ENCODE measurements at places on chromosomes 2 and 18.

GRCh38 chr18:67243799-67244587 is 272.5 kb downstream of the DSEL start:
- no peak for DNase-seq

DNA sequence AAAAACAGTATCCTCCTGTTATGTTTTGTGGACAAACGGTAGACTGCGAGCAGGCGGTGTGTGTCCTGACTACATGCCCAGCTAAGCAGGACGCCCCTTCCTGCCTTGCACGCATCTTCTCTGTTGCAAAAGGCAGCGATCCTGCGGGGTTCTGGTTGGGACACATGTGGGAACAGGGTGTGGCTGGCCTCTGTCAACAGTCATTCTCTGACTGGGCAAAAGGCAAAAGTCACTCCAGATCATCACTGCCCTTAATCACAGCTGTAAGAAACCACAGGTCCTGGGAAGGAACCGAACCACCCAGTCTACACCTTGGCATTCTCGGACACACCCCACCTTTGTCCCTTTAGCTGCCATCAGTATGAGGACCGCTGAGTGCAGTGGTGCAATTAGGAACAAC is 44.3 kb upstream of the TMEM87B start:
- no peak for DNase-seq

GRCh38 chr18:2471523-2471922 is 99.8 kb downstream of the METTL4 start:
- DNase-seq, result no peak

DNA sequence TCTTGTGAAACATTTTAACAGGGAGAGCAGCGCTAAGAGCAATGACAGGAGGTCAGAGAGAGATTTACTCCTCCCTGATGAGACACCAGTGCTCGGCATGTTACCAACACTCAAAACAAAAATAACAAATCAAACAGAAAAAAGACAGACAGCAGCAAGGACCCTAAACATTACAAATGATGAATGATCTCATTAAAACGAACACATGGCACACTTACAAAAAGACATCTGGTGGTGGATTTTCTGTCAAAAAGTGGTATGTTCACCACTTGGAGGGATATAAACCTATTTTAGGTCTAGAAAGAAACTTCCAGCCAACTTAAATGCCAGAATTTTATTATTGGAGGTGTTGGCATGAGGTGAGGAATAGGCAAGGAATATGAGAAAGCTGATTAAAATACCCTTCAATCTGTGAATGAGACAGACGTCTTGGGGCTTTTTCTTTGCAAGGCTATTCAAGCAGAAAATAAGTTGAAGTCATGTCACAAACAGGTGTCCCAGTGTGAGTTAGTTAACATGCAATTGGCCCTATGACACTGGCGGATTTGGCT is 112.8 kb downstream of the PRELID3A start:
- no peak for DNase-seq

- DNase-seq, result no peak
Observed at GRCh38 chr2:181787310-181788048, 104.1 kb upstream of the ITPRID2 start.

GRCh38 chr18:43389163-43389562 is 111.9 kb upstream of the SYT4 start:
- DNase-seq, result no peak

DNA sequence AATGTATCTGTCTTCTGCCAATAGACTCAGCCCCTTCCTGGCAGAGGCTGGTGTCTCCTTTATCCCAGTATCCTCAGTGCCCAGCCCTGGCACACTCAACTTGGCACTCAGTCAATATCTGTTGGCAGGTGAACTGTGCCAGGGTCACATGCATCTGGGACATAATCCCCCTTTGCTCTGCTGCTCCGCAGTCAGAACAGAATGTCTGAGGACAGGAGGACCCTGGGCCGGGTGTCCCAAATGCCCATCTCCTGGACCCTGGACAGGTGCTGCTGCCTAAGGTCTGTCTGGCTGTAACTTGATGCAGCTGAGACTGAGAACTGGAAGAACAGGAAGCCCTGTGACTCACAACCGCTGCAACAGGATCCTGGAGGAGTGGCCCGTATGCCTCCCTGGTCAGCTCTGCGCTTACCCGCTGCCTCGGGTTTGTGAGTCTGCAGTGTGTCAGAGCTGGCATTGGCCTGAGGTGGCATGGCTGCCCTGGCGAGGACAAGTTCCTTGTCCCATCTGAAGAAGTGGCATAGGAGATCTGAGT is 11.4 kb downstream of the HK2 start:
- peak; percentile 95 for DNase-seq

GRCh38 chr2:85409845-85410583 is at the start of gene CAPG:
Gene CAPG, minus strand, starts transcription at chr2:85410366. Its CDS starts 8,221 bp downstream, at chr2:85402145.
- DNase-seq, result peak; percentile 81

GRCh38 chr2:198712485-198712884 is 745.3 kb downstream of the SATB2 start:
- DNase-seq, result no peak

DNA sequence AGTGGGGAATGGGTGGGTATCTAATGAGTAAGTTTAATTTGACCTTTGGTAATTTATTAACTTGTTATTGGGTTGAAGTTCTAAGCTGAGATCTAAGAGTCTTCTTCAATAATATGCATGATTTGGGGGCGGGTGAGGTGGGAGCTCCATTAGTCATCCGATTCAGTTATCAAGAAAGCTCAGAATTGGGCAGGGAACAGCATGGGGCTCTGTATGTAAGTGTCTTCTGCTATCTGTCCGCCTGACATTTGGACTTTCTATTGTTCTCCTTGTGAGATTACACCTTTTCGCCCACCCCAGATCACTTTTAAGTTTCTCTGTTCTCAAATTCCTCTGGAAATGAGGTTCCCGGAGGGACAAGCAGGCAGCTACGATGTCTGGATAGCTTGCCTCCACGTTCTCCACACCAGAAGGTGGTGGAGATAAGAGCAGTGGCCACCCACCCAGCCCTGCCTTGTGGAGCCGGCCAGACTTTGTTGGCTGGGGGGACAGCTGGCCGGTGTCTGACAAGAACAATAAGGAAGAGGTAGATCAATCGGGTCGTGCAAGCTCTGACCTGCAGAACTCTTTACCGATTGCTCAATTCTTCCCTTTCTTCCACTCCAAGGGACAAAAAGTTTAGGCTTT is 75.5 kb upstream of the GATA6 start:
- DNase-seq, result no peak

- no peak for DNase-seq
Observed at GRCh38 chr2:199278099-199278498, 179.6 kb downstream of the SATB2 start.

DNA sequence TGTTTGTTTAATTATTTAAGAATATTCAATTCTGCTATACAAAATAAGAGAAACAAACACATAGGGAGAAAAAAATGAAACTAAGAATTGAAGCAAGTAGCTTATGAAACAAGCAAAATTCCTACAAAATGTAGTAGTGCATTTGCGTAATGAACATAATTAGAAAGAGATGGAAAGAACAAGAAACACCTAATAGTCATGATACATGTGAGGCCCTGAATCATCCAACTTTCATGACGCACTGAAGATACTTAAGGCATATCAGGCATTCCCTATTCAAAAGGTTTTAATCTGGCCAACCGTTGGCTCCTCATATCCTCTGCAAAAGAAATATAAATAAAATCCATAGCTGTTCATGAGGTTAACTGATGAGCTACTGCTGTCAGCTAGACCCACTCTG is 14.5 kb upstream of the NAB1 start:
- peak; percentile 13 for DNase-seq

- DNase-seq, result no peak
Observed at GRCh38 chr2:27587025-27587424, 4.2 kb downstream of the ZNF512 start.

- peak; percentile 69 for DNase-seq
Observed at GRCh38 chr2:74817304-74817675, 16.6 kb upstream of the HK2 start.

DNA sequence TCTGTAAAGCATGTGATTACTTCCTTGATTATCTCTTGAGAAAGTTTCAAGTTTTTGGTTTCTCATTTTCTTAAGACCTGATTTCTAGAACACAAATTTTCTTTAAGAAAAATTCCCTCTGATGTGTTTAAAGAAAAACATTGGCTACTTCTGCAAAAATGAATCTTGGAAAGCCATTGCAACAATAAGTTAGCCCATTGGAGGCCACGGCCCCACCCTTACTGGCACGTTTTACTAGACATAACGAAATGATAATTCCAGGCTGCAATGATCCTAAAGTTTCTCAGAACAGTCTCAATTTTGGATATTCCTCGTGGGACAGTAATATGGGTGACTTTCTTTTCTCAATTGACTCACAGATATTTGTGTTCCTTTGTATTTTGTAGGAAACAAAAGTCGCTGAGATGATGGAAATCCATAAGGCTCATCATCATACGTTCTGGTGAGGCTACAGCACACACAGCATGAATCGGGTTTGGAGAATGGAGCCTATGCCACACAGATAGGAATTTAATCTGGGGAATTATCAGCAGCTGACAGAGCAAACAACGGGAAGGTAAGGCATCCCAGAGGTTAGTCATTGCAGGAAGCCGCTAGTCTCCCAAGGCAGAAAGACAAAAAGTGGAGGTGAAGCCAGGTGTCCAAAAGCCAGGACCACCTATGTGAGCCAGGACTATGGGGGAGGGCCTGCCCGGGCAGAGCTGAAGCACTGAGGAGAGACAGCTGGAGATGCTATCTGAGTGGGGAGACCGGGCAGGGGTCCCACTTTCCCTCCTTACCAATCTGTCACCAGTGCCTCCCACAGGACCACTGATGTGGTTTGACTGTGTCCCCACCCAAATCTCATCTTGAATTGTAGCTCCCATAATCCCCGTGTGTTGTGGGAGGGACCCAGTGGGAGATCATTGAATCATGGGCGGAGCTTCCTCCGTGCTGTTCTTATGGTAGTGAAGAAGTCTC is 35.9 kb downstream of the SOWAHC start:
- no peak for DNase-seq

DNA sequence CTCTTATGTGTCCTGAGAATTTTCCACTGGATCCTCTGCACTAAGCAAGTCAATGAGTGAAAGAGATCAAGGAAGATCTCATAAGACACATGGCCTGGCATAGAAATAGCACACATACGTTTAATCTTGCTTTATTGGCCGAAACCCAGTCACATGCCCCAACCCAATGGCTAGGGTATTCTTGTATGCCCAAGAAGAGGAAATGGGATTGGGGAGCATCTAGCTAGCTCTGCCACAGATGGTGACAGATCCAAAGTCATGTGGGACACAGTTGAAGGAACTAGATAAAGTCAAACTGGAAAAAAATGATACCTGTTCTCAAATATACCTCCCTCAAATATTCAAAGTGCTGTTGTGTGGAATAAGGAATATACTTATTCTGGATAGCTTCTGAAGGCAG is 74.7 kb downstream of the CD28 start:
- DNase-seq, result peak; percentile 36

DNA sequence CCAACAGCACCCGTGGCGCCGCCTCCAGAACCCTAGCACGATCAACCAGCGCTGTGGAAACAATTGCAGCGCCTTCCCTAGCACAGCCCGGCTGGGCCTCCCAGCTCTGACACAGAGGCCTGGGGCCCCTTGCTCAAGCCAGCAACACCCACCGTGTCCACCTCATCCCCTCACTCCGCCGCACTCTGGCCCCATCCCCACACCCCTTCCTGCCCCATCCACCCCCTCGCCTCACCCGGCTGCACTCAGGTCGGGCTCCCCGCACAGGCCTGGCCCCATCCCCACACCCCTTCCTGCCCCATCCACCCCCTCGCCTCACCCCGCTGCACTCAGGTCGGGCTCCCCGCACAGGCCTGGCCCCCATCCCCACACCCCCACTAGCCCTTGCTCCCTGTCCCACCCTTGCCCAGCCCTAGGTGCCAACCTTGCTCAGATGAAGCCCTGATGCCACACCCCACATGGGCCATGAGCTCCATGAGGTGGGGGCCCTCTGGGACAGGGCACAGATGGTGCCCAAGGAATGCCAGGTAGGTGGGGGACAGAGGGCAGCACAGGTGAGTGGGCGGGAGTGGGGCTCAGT is 28.7 kb downstream of the KIF1A start:
- no peak for DNase-seq

DNA sequence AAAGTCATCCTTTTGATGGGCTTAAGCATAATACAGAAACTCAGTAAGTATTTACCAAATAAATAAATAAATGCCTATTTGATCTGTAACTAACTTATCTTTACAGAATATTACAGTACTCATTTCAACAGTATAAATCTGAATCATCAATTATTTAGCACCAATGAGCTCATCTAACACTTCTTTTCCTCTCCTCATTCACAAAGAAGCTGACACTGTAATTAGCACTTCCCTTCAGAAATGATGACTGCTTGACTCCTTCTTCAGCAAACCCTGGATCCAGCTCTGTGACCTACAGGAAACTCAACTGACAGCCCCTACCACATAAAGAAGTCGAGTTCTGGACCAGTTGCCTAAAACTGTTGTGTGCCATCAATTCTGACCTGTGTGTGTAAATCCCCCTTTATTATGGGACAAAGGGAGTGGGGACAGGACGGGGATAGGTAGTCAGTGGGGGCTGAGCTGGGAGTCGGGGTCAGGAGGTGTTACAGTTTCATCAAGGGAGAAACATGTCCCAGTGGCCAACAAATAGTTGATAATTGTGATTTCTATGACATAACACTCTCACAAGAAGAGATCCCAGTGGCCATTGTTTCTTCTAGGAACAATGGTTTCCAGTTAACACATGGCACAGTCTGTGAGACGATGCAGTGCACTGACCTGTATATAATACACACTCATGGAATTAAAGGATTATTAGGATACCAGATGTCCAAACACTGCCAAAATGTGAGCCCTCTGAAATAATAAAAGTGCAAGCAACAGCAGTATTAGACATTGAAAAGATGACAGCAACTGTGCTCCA is 68.7 kb downstream of the STK39 start:
- DNase-seq, result peak; percentile 79

- DNase-seq, result peak; percentile 25
Observed at GRCh38 chr2:16960579-16960978, 294.9 kb upstream of the CYRIA start.

DNA sequence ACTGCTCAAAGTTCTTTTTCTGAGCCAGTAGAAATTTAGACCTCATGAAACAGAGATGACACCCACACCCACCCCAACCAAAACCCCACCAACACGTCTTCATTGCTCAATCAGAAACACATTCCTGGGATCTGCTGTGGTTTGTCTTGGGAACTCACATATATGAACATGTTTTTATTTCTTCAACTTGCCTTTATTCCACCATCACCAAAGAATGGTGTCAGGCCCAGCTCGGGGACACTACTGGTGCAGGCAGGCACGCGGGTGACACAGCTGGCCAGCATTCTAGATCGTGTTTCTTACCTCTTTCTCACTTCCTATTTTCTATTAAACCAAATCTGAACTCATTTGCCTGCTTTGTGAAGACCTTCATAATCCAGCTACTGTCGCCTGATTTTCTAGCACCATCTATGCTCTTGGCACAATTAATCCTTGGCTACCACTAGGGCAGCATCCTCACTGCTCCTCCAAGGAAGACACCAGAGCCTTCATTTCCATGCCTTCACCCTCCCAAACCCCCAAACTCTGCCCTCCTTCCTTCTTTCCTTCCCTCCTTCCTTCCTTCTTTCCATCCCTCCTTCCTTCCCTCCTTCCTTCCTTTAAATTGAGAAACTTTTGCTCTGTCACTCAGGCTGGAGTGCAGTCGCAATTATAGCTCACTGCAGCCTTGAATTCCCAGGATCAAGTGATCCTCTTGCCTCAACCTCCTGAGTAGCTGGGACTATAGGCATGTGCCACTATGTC is 157.1 kb downstream of the BCL2 start:
- DNase-seq, result peak; percentile 75

Measured in suppressor macrophage treated with lipopolysaccharide for 1 hour (primary cell).